ENCODE measurements at places on chromosomes 6 and 20.

- no peak for DNase-seq
Observed at GRCh38 chr6:4039348-4039747, 39.6 kb downstream of the FAM217A start.

DNA sequence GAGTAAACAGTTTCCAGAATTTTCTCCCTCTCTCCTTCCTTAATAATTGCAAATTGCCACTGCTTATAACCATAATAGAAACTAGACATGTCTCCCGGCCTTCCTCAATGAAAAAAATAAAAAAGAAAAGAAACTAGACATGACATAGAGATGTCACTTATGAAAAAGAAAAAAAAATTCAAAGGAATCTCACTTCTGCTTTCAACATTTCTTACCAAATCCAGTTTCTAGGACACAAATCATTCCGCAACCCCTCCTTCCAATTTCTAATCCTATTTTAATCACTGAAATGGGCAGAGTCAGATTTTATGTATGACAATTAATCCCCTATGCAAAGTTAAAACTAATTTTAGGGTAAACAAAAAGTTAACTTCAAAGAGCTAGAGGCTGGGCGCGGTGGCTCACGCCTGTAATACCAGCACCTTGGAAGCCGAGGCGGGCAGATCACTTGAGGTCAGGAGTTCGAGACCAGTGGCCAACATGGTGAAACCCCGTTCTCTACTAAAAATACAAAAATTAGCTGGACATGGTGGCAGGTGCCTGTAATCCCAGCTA, 40.1 kb upstream of the EEF1A1 start:
- no peak for DNase-seq

DNA sequence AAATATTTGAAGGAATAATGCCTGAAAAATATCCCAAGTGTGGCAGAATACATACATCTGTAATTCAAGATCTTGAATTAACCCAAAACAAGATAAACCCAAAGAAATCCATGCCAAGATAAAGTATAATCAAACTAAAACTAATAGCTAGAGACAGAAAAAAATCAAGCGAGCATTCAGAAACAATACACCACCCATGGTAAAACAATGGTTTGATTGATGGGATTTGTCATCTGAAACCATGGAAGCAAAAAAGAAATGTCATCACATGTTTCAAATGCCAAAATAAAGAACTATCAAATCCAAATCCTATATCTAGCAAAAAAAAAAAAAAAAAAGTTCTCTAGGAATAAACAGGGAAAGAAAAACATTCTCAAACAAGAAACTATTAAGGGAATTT, 5.1 kb upstream of the DEFB127 start:
- DNase-seq: no peak

GRCh38 chr6:106128981-106129781, 43.0 kb downstream of the PRDM1 start:
- no peak for DNase-seq

Measured in activated CD4-positive, alpha-beta T cell treated with anti-CD3 and anti-CD28 coated beads, Interleukin-2, amount 50 U/mL, for 24 hours (primary cell).